ENCODE measurements at places on chromosomes 2 and 18.

DNA sequence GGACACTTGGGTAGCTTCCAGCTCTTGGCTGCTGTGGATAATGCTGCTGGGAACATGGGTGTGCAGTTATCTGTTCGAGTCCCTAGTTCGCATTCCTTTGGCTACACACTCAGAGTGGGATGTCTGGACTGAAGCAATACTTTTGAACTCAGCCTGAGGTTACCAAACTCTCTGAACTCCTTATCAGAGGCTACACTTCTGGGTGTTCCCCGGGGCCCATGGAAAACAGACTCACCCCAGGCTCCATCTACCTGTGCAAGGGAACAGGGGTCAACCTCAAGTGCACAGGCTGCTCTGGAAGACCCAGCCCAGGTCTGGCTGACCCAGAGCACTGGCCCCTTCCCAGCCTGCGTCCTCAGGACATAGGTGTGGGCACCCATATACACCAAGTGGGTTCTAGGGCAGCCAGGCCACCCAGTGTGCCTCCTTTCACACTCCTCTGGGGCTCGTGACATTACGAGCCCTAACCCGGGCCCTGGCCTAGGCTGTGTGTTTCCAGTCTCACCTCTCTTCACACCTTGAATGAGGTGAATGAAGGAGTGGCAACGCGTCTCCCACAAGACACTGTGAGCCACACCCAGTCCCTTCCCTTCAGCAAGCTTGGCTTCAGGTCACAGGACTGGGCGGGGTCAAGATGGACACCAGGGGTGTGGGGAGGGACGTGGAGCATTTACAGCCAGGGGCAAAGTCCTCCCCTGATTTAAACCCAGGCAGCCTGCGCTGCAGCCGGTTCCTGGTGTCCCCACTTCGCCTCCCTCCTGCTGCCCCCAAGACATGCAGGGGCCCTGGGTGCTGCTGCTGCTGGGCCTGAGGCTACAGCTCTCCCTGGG is at the start of gene ALPI:
TSS of gene ALPI (plus strand) at position 728 of the 830 bp plus-strand sequence. CDS start at position 775, 47 bp downstream.
- no peak for DNase-seq

GRCh38 chr18:79567481-79568147 is 112.0 kb upstream of the CTDP1 start:
- DNase-seq = no peak

DNA sequence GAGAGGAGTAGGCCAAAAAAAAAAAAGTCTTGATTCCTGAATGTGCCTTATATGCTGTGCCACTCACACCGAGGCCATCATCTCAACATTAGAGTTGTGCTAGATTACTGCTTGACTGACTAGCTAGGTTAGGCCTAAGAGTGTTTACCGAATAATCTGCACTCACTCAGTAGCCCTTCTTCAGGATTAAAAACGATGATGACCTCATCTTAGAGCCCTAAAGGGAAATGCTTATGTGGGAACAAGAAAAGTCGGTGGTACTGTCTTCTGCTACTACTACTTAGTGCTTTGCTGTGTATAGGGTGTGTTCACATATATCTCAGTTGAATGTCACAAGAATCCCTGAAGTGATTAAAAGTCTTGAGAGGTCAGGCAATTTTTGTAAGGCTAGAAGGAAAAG is 54.3 kb downstream of the THOC1 start:
- DNase-seq = no peak

DNA sequence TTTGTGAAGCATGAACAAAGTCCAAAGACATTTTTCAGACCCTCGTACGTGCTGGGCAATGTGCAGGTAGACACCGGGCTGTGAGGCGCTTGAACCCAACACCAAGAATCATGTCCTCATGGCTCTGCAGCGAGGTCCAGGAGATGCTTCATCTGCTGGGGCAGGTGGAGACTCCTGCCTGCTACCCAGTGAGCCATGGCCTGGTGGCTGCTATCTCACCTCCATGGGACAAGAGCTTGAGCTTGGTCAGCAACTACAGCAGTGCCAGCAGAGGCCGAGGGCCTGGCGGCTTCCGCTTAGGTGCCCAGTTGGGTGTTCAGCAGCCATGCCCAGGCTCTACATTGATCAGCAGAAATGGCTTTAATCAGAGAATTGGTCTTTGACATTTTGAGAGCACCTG is 281.0 kb upstream of the HS6ST1 start:
- DNase-seq = no peak

GRCh38 chr2:201223089-201224073 is 37.0 kb upstream of the CASP8 start:
- no peak for DNase-seq

GRCh38 chr2:237361194-237362004 is 52.6 kb downstream of the COL6A3 start:
- DNase-seq = no peak

DNA sequence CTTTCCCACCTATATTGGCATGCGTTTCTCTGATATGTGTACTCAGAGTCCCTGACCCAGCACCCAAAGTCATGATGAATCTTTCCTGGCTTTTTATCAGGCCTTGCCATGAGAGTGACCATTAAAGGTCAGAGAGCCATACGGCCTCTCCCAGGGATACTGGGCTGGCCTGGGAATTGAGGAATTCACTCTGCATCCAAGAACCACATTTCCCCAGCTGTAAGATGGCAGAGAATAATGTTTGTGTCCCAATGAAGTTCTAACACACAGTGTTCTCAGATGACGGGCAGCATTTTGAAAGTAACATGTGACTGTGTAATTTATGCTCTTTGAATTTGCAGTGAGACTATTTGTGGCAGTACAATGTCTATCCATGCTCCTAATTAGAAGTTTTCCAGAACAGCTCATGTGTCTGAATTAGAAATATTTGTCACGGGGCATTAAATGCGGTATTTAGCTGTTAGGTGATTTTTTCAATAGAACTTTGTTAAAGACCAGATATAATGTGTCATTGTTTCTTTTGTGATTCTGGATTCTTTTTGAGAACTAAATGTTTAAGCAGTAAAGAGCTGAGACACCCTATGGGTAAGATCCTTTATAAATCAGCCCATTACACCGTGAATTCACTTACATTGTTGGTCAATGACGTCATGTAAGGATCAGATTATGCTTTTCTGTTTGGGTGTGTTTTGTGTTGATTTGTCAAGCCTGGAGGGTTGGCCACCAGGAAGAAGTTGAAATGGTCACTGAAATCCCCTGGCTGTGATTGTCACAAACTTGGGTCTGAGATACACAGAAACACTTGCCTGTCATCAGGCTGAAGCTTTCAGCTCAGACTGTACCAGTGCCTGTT is 7.3 kb upstream of the SLC3A1 start:
- DNase-seq = no peak

- DNase-seq = no peak
These were observed 156.1 kb upstream of the ID2 start for GRCh38 chr2:8525582-8526402.

DNA sequence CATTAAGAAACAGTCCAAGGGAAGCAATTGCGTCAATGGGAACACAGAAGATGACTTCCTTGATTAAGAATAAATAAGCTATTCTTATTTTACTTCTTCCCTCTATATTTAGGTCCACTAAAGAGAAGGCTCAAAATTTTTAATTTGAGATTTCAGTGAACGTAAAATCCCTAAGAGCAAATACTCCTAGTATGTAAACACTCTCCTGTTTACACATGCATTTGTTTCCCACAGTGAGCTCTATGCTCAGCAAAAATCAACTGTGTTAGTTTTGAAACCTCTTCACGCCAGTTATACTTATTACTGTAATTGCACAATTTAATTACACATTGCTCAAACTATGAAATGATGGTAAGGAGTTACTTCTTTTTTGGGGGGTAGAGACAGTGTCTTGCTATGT is 8.8 kb downstream of the SLC39A6 start:
- no peak for DNase-seq

- DNase-seq = no peak
These were observed 18.5 kb downstream of the REL start for GRCh38 chr2:60899892-60900249.

- no peak for DNase-seq
These were observed 111.2 kb downstream of the KLF7 start for GRCh38 chr2:207054521-207054920.

GRCh38 chr2:151287513-151288250 is 1.8 kb downstream of the NMI start:
- DNase-seq = no peak

GRCh38 chr2:25103287-25103871 is 61.5 kb downstream of the EFR3B start:
- no peak for DNase-seq

DNA sequence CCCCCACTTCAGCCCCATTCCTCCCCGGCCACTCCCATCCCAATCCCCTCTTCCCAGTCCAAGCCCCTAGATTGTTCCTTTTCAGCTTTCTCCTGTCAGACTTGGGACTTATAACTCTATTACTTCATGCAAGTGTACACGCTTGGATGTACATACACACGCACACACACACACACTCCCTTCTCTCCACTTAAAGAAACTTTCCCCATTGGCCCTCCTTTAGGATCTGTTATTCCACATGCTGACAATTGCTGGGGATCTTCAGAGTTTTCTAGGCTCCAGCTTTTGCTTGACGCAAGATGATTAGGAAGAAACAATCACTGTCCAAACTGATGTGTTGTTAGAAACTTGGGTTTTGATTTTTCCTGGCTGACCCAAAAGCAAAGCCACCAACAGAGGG is 75.4 kb downstream of the CDK15 start:
- no peak for DNase-seq

GRCh38 chr2:15890936-15891905 is 49.1 kb upstream of the MYCN start:
- DNase-seq = no peak

DNA sequence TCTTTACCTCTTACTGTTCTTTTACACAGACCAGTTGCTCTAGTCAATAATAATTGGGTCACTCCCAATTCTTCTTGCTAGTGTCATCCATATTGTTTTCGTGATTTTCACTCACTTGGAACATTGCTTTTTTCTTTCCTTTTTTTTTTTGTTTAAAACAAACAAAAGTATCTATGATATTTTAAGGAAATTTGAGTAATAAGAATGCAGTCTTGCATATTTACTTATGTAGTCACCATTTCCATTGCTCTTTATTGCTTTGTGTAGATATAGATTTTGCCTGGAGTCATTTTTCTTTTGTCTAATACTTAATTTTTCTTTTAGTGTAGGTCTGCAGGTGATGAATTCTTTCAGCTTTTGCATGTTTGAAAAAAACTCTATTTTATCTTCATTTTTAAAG is 71.9 kb downstream of the WDR7 start:
- DNase-seq = no peak

DNA sequence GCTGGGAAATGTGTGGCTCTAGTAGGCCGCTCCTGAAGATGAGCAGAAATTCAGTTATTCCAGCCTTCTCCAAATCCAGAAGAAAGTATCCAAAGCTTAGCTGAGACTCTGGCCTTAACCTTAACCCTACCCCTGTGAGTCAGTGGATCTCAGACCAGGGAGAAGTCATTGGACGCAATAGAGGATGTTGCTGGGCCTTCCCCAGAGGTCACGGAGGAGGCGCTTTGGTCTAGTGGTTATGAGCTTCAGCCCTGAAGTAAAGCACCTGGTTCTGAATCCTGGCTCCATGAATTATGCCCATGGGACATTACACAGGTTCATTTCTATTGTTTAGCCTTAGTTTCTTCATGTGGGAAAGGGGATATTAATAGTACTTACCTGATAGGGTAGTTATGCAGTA is 24.0 kb downstream of the PKDCC start:
- no peak for DNase-seq

DNA sequence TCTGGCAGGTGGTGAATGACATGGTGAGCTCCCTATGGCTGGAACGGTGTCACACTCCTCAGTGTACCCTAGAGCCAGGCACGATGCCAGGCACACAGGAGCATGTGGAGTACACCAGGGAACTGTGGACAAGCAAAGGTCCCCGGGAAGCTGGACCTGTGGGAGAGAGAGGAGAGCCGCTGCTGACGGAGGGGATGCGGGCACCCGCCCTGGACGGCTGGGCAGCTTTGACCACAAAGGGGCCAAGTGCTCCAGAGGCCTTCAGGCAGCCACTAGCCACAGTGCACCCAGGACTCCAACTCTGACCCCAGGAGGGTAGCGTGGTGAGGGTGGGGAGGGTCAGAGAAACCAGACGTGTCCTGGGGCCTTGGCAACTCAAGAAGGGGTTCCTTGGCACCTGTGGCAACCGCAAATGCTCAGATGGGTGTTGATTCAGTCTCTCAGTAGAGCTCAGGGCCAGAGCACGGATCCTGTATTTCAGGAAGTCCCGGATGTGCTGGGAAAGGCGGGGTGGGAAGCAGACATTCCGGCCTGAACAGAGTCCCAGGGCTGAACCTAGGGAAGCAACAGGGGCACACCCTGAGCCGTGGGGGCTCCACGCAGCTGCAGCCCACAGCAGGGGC is 2.3 kb upstream of the MAB21L4 start:
- no peak for DNase-seq

- no peak for DNase-seq
These were observed 12.6 kb upstream of the TMX3 start for GRCh38 chr18:68727506-68727905.

DNA sequence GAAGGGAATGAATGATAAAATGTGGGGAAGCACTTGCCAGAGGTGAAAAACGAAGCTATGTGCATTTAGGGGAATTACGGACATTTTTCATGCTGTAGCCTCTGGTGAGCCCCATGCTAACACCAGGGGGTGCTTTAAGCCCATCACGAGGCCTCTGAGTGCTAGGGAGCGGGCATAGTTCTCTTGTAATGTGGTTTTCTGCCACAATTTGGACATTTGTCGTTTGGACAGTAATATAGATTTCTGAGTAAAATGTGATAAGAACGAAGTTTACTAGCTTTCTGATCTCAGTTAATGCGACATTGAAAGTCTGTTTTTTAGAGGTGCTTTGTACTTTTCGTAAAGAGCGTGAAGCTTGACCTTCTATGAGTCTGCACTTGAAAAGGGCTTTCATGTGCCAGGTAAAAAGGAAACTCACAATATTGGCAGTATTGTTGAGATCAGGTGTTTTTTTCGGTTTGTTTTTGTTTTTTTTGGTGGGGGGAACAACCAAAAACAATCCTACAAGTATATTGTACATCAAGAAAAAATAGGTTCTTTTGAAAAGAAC is 50.6 kb downstream of the TRAF3IP1 start:
- DNase-seq = no peak

GRCh38 chr18:3046216-3046808 is 33.4 kb upstream of the LPIN2 start:
- no peak for DNase-seq

DNA sequence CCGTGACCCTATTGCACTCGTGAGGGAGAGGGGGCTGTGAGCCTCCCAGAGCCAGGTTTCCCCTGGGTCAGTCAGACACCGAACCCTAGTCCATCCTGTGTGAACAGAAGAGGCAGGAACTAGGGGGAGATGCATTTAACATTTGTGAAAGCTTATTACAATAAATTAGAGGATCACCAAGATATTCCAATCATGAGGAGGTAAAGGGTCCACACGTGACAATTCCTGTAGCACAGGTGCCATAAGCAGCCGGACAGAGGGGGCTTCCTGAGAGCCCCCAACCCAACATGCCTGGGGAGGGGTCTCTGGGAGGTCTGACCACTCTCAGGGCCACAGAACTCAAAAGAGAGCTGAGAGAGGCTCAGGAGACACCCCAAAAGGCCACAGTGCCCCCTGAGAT is 93.3 kb downstream of the KCNF1 start:
- no peak for DNase-seq

DNA sequence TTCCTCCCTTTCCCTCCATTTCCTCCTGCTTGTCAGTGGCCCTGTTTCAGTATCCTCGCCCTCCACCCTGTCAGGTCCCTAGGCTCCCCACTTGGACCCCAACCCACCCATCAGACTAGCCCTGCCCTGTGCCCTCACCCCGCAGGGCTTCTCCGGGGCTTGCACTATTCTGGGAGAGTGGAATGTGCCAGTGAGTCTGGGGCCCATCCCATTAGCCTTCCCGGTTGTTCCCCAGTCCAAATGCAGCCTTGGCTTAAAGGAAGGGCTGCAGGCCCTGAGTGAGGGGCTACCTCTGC is 45.5 kb downstream of the MYO7B start:
- no peak for DNase-seq

- no peak for DNase-seq
These were observed 386.5 kb upstream of the TCF4 start for GRCh38 chr18:55974521-55974920.

Measured in activated CD4-positive, alpha-beta T cell treated with anti-CD3 and anti-CD28 coated beads, Interleukin-2, amount 50 U/mL, for 24 hours (primary cell).